ENCODE measurements at places on chromosomes 11 and 22. TPM values are rescaled to one million over a fixed set of nuclear protein-coding genes. Genes with fewer than 3 reads are reported as not detected.

DNA sequence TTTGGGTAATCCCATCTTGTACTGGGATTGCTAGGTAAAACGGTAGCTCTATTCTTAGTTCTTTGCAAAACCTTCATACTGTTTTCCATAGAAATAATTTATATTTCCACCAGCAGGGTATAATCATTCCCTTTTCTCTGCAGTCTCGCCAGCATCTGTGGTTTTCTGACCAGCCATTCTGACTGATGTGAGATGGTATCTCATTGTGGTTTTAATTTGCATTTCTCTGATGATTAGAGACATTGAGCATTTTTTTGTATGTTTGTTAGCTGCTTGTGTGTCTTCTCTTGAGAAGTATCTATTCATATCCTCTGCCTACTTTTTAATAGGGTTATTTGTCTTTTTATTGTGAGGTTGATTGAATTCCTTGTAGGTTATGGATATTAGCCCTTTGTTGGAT, 220.9 kb downstream of the PGR start:
- no peak for DNase-seq

DNA sequence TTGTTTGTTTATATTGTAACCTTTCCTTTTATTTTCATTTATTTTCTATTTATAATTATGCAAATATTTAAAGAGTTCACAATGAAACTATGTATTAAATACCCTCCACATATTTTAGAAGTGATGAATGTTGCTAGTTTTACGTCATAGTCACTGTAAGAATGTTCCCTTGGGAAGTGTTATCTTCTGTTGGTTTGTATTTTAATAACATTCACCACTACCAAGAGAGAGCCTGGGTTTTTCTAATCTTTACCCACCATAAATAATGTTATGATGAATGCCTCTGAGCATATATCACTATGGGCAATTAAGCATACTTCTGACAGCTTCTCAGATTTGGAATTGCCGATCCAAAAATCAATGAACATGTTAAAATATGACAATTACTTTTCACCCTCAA, 80.7 kb downstream of the GGT1 start:
- DNase-seq, result no peak

- no peak for DNase-seq
These were observed 274.5 kb upstream of the B3GAT1 start for GRCh38 chr11:134686460-134687061.

GRCh38 chr22:48895831-48896765, 931.6 kb downstream of the BRD1 start:
- no peak for DNase-seq

DNA sequence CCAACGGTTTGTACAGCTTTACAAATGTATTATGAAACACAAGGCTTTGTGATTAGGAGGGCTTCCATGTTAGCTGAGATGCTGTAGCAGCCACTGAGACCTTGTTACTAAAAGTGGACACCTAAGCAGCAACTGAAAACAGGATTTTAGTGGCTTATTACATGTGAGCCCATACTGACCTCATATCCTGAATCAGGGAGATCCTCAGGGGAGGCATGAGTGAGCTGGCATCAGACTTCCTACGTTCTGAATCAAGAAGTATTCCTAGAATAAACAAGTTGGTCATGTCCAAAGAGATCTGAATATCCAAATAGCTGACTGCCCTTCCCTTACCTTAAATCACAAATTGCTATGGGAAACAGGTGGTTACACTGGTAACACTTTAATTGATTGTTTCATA, 59.1 kb upstream of the SCUBE2 start:
- no peak for DNase-seq

- no peak for DNase-seq
These were observed 16.4 kb upstream of the UPK3A start for GRCh38 chr22:45268167-45268957.

DNA sequence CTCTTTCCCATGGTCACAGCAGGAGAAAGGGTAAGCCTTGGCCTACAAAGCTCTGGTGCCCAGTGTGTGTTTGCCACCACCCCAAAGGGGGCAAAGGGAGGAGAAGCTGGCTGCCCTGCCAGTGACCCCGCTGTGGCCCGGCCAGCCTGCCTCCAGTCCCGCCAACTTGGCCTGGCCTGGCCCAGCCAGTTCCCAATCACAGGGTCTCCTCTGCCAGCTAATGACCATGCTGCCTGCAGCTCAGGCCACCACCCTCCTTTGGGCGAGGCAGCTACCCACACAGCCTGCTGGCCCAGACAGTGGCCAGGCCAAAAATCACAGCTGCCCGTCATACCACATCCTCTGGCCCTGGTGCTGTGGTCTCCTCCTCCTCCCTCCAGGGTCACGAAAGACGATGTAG, 5.1 kb downstream of the GDPD5 start:
- no peak for DNase-seq

- DNase-seq, result no peak
These were observed 112.1 kb downstream of the RPL27A start for GRCh38 chr11:8794677-8795103.

DNA sequence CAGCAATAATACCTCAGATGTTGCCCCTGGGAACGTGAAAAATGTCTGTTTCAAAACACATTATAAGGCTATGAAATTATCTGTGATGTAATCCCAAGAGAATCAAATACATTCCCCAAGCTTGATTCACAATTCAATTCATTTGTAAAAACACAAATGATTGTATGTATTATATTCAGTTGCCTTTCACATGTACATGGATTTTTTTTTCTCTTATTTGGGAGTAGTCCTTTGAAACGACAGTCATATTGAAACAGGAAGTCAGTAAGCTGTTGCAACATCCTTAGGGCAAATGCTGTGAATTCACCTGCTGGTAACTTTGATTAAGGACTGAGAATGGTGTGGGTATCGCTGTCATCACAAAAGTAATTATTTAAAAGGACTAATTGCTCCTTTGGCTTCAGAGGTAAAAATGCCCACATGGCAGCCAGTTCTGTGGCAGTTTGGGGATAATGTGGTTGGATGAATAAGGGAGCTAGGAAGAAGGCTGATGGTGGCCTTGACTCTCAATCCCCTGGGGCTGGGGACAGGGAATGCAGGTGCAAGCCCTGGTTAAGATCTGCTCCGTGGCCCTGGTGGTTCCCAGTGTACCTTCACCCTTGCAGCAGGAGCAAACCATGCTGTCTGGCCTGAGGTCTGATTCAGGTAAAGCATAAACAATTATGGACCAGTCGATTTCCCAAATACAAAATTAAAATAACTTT, 13.2 kb downstream of the EHF start:
- DNase-seq, result no peak

GRCh38 chr22:20436768-20437612, 635 bp downstream of the SCARF2 start:
- DNase-seq, result no peak

GRCh38 chr22:24805790-24806662, at the start of gene SGSM1:
TSS of gene SGSM1 (plus strand) at chr22:24806211. CDS start at chr22:24806326, 115 bp downstream.
- no peak for DNase-seq

DNA sequence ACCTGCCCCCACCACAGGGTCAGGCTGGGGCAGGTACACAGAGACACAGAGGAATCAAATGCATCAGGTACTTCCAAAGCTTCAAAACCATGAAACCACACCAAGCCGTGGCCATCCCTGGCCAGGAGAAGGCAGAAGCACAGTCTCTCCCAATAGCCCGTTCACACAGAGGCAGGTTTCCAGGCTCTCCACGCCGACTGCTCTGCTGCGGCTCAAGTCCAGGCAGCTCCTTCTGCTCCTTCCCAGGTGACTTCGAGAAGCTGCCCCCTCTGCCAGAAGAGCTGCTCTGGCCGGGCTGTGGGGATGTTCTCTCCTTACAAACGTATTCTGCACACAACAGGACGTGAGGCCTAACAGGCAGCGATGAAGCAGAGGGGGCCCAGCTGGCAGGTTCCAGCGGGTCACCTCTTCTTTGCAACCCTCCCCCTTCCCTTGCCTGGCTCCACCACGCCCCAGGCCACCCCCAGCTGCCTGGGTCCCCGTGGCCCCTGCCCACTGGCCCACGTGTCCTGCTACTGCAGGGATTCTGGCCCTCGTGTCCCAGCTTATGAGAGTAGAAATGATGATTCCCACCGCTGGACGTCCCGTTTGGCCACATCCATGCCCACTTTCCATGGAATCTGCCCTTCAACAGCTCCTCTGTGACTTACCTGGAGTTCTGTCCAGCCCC, 26.1 kb downstream of the BRD1 start:
- no peak for DNase-seq

GRCh38 chr22:48227341-48228018, 1465.0 kb downstream of the TBC1D22A start:
- DNase-seq, result no peak

GRCh38 chr11:128098781-128099180, 488.6 kb downstream of the ETS1 start:
- no peak for DNase-seq

GRCh38 chr11:35112056-35112845, 26.7 kb upstream of the CD44 start:
- DNase-seq, result no peak

- no peak for DNase-seq
These were observed 12.2 kb downstream of the ANKRD42 start for GRCh38 chr11:83205608-83206185.

DNA sequence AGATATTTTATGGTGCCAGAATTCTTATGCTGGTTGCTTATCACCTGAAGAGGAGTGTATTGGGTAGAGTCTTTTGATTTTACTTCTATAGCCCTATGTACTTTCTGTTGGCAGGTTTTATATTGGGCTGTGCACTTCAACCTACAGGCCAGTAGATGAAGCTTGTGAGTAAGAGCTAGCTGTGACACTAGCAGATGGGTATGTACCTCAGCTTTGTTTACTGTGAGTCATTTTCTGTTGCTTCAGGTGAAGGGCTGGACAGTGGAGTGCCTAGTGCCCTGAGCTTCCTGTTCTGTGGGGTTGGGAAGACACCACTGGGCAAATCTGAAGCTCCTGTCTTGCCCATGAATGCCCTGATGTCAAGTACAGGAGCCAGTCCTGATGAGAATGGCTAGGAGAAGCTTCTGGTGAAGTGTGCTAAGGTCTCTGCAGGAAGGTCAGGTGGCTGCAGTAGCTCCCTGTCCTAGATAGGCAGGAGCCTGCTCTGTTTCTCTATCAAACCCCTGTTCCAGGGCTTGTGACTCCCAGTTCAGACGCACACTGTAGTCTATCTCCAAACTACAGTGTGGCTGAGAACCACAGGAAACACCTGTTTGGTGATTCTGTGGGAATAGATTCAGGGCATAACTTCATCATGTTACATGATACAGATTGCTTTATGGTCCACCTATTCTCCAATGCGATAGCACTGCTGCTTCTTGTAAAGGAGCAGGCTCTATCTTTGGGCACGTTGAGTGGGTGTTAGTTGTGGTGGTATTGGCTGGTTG, 755.7 kb downstream of the KCNA4 start:
- no peak for DNase-seq

- DNase-seq, result no peak
These were observed 83.5 kb upstream of the THY1 start for GRCh38 chr11:119506436-119506835.

DNA sequence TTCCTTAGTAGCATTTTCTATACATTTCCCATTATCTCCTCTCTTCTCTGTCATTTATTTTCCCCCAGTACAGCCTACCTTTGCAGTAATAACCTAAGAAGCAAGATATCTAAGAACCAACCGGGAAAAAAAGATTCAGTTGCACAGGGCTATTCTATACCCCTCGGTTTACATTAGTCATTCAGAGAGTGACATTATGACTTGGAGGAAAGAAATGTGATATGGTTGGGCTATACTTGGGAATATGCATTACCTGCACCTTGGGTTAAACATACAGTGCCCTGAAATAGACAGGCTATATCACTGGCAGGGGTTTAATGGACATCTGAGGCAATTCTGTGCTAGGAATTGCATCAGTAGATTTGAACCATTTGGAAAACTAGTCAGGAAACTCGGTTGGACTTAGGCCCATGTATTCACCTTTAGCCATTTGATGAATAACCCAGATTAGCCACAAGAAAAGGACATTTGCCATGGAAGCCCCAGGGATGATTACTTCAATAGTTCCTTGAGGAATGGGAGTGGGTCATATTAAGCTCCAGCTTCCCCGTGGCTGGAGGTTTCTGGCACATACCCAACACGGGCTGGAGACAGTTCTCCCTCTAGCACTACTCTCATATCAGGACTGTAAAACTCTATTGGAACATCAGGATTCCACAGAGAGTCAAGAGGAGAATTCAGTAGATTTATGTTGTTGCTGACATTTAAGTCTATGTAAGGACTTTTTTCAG, 973.2 kb downstream of the NTM start:
- no peak for DNase-seq

Gene RNH1
- 114 TPM for polyA plus RNA-seq

Gene C11orf91
- 0.14 TPM for polyA plus RNA-seq

Gene APOL5
- 0.09 TPM for polyA plus RNA-seq

Gene LMNTD2
- 5.8 TPM for polyA plus RNA-seq

Gene WT1
- 0.16 TPM for polyA plus RNA-seq

Gene MOGAT2
- polyA plus RNA-seq, result 0.27 TPM

Gene DNAJB13
- polyA plus RNA-seq, result 0.30 TPM

Gene FGF3
- polyA plus RNA-seq, result 0.09 TPM

Gene POU2AF2
- 0.32 TPM for polyA plus RNA-seq

Gene LSP1
- polyA plus RNA-seq, result 138 TPM

Gene SCGB2A2
- polyA plus RNA-seq, result 38.8 TPM

Gene CLTCL1
- 30.4 TPM for polyA plus RNA-seq

Gene ACTN3
- 0.05 TPM for polyA plus RNA-seq

Gene GRIA4
- polyA plus RNA-seq, result 0.14 TPM

Gene GAS2L1
- 6.0 TPM for polyA plus RNA-seq

Gene OR8G5
- 0.14 TPM for polyA plus RNA-seq

Gene CYB5R2
- 7.4 TPM for polyA plus RNA-seq

Gene P2RY6
- polyA plus RNA-seq, result 2.9 TPM

Gene MMP3
- polyA plus RNA-seq, result 0.48 TPM
